Stimulated activated CD4-positive, alpha-beta T cell treated with anti-CD3 and anti-CD28 coated beads, Interleukin-15, amount 100 ng/mL, for 48 hours (primary cell): ENCODE measurements at places on chromosomes 16 and 17.
A peak's percentile ranks its signal among the peaks of the same experiment; 100 is the strongest.

DNA sequence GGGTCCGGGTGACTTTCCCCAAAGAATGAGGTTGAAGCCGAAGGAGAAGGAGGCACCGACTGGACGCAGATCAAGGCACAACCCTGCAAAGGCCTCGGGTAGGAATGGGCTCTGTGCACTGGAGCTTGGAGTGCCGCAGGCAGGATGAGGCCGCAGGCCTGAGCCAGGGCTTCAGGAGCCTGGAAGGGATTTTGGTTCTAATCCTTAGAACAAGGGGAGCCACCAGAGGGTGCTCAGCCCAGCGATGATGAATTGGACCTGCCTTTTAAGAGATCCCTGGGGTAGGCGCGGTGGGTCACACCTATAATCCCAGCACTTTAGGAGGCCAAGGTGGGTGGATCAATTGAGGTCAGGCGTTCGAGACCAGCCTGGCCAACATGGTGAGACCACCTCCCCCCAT lies 8.1 kb downstream of the CIBAR2 start:
- DNase-seq: no peak

DNA sequence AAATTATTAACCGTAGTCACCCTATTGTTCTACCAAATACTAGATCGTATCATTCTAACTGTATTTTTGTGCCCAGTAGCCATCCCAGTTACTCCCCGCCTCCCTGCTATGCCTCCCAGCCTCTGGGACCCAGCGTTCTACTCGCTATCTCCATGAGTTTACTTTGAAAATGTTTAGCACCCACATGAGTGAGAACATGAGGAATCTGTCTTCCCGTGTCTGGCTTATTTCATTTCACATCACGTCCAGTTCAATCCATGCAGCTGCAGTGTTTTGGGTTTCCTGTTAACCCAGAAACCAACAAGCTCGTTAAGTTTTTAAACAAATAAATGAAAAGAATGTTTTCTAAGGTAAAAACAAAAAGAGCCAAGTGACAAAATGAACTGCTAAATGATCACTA lies 82.1 kb downstream of the VPS53 start:
- no peak for DNase-seq

DNA sequence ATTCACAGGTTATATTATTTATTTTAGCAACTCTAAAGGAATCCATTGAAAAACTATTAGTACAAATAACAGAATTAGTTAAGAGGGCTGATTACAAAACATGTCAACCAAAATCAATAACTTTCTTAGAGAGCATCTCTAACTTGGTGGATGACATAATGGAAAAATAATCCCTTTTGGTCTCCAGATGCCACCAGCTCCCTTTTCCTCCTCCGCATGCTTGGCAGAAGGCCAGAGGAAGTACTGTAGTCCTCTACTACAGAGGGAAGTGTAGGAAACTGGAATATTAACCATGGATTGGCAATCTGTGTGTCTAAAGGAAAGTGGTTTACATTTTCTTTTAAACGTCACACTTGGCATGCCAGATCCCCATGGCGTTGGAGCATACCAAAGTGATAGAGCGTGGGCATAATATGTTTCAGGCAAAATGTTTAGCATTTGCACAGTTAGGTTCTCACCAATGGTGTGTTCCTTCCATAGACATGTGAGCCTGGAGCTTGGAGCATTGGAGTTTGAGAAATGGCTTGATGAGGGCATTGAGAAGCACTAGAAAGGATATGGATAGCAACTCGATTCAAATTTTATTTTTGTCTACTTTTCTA lies 106.3 kb downstream of the PRKCB start:
- DNase-seq: no peak

- DNase-seq: no peak
Measured at GRCh38 chr16:85310868-85311585, 198.8 kb upstream of the CIBAR2 start.

DNA sequence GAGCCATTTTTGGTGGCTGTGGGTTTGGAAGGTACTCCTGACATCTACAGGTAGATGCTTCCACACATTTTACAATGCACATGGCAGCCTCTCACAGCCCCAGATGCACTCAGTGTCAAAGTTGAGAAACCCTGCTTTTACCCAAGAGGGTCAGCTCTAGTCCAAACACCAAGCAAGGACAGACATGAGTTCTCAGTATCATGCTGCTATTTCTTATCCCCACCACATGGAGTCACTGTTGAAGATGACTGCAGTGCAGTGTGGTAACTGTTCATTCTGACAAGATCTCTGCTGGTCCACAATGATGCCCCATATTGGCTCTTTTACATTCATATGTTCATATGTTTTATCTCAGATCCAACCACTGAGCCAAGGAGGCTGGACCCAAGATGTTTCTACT lies 50.5 kb upstream of the SALL1 start:
- DNase-seq: no peak

- DNase-seq: no peak
Measured at GRCh38 chr17:20987511-20987910, 55.3 kb downstream of the USP22 start.

DNA sequence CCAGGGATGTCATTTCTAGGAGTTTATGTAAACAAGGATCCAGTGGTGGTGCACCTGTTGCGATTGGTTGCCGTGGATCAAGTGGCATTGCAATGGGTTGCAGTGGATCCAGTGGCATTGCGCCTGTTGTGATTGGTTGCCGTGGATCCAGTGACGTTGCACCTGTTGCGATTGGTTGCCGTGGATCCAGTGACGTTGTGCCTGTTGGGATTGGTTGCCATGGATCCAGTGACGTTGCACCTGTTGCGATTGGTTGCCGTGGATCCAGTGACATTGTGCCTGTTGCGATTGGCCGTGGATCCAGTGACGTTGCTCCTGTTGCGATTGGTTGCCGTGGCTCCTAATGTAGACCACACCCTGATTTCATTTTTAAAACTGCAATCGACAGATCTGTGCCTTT lies 56.2 kb upstream of the CRISPLD2 start:
- DNase-seq: no peak

GRCh38 chr16:19132898-19133297 lies 19.1 kb downstream of the ITPRIPL2 start:
- no peak for DNase-seq

GRCh38 chr16:68737730-68738629 lies 888 bp downstream of the CDH1 start:
- DNase-seq: no peak

DNA sequence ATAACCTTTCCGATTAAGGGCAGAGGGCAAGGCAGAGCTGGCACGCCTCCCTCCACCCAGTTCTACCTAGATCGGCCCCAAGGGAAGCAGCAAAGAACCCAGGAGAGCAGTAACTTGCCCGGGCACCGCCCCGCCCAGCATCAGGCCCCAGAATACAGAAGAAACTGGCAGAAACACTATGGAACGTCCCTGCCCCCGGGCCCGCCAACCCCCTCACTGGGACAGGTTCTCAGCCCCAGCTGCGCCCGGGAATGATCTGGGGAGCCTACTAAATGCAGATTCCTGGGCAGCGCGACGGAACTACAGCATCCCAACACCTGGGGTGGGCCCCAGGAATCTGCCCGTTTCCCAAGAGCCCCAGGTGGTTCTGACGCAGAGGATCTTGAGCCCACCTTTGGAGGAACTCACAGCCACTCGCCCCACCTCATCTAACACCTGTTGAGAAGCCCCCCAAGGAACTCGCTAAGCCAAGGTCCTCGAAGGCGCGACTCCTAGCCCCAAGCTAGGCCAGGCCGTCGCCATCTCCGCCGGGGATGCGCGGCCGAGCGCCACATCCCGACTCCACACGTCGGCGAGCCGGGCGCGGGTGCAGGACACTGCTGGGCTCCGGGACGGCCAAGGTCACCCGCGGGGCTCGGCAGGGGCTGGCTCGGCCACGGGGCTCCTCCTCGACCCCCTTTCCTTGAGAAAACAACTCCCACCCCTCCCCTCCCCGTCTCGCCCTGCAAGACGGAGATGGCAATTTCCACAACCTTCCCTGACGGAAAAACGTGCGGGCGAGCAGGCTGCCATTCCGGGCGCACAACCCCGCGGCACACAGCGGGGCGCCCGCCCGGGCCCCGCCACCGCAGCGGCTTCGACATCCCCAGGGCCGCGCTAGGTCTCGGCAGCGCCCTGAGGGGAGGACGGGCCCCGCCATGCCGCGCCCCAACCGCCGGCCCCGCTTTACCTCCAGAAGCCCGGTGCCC lies 913 bp downstream of the CDIP1 start:
- DNase-seq: peak; percentile 8

- DNase-seq: no peak
Measured at GRCh38 chr16:80084614-80085013, 456.2 kb upstream of the DYNLRB2 start.

DNA sequence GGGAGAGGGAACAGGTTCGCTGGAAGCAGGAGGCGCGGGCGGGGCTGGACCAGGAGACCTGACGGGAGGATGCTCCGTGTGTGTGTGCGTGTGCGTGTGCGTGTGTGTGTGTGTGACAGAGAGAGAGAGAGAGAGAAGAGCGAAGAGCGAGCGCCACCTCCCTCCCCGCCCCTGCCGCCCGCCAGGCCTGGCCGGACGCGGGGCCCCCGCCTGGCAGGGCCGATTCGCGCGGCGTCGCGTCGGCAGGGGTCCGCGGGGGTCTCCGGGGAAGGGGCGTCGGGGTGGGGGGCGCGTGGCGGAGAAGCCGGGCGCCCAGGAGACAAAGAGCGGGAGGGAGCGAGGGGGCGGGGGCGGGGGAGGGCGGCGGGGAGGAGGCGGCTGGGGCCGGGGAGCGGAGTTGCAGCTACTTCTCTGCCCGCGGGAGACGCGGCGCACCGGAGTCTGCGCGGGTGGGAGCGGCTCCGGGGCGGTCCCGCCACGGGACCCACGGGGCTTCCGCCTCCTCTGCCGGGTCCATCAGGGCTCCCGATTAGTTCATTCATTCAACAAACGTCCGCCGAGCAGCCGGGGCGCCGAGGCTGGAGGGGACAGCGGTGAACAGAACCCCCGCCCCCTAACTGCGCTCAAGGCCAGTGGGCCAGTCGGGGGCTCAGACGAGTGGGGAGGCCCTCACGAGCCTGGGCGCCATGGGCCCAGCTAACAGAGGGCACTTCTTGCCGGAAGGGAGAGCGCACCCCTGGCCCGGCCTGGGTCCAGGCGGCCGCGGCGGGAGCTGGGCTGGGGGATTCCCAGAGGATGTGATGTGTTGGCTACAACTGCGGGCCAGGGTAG lies at the start of gene SAMD14:
TSS of gene SAMD14 (minus strand) at position 433 of the 831 bp plus-strand sequence. CDS start 5,201 bp downstream, outside the sequence.
- no peak for DNase-seq

GRCh38 chr16:55779402-55780094 lies 53.3 kb downstream of the CES1 start:
- DNase-seq: no peak

DNA sequence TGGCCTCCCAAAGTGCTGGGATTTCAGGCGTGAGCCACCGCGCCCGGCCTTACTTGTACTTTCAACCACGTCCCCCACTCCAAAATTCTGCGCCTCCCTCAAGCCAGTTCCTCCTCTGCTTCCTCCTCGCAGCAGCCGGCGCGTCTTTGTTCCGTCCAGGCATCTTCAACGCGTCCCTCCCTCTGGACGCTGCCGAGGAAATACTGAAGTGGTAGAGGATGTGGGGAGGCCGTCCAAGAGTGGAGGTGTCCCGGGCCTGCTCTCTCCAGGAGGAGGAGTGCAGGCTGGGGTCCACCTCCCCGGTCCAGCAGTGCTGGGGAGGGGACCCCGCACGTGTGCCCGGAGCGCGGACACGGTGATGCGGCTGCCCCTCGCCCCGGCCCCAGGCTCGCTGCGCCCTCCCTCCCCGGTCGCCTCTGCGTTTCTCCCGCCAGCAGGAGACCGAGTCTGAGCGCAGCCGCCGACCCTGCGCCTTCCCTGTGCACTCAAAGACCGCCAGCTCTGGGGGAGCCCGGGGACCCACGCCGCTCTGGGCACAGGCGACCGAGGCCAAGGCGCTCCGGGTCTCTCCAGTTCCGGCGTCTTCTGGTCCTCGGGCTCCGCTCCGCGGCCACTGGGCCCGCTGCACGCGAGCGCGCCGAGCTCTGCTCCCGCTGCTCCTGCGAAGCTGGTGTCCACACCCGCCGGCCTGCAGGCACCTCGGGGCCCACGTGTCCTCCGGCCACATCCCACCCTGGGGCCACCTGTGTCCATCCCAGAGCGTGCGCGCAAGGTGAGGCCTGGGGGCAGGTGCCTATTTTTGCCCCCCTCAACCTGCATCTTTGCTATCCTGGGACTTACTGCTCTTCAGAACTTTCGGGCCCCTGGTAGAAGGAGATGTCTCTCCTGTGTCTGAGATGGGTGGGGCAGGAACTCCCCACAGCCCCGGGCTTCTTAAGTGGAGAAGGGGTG lies 31.7 kb downstream of the OSBPL7 start:
- peak; percentile 22 for DNase-seq
